ENCODE measurements at places on chromosomes 7 and 10.

DNA sequence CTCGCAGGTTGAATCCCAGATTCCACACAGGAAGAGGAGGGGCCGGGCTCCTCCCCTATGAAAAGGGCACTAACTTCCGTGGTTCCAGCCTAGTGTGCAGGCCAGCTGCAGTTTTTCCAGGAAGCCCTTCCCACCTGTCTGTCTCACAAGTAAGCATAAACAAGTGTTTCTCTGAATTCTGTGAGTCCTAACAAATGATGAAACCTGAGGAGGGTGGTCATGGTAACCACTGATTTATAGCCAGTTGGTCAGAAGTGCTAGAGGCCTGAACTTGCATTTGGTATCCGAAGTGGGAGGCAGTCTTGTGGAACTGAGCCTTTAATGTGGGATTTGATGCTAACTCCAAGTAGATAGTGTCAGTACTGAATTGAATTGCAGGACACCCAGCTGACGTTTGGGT, 54.7 kb upstream of the STEAP4 start:
- DNase-seq = no peak

DNA sequence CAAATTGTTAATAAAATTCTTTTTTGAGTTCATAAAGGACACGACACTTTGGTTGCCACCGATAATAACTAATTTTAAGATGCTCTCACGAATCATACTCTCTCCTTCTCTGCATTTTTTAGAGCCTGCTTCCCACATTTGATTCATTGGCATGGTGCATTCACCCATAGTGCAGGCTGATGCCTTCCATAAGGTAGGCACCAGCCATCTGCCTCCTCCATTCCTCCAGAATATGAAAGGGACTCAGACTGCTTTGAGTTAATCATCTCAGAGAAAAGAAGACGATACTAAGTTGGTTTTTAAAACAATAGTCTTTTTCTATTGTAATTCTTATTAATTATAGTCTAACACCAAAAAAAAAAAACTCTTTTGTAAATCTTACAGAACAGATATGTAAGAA, 33.9 kb upstream of the LRRN3 start:
- no peak for DNase-seq

- no peak for DNase-seq
Measured at GRCh38 chr7:102842284-102842683, 70.5 kb upstream of the LRRC17 start.

DNA sequence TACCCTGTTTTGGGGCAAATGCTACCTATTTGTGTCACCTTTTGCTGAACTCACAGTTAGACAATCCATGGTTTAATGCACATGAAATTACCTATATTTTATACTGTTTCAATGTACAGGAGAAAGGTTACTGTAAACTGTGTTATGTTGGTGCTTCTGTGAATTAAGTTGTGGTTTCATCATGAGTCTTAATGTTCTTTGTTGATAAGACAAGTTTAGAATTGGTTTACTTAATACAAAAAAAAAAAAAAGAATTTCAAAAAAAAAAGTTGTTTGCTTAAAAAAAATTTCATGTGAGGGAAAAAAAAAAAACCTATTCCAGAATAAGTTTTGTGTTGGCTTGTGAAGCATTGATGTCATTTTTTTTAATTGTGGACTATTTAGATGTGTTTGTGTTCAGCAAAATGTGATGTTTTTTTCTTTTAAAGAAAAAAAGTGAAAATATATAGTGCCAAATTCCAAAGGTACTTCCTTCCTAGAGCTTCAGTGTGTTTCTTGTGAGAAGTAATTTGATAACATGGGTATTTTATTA, 280.3 kb downstream of the USP6NL start:
- DNase-seq = no peak

All from femur (tissue), 1 donor.